ENCODE measurements at places on chromosomes 4 and X. TPM values are rescaled to one million over a fixed set of nuclear protein-coding genes. Genes with fewer than 3 reads are reported as not detected.

COX7B2 gene
- not detected for total RNA-seq

GRIA2 gene
- not detected for total RNA-seq

TEX13C gene
- total RNA-seq = not detected

HGFAC gene
- total RNA-seq = not detected

TMEM156 gene
- 0.18 TPM for total RNA-seq

COL4A6 gene
- 4.2 TPM for total RNA-seq

USP17L12 gene
- not detected for total RNA-seq

SPACA5 gene
- total RNA-seq = not detected

NDUFB11 gene
- 67.1 TPM for total RNA-seq

RBM47 gene
- 2.5 TPM for total RNA-seq

BEX2 gene
- total RNA-seq = 1.3 TPM

SMIM10 gene
- total RNA-seq = 7.8 TPM

ARHGAP36 gene
- not detected for total RNA-seq

PITX2 gene
- total RNA-seq = 11.0 TPM

LRAT gene
- total RNA-seq = under 0.01 TPM

BST1 gene
- 19.9 TPM for total RNA-seq

DSPP gene
- not detected for total RNA-seq

ALPK1 gene
- total RNA-seq = 25.7 TPM

GABRB1 gene
- 0.18 TPM for total RNA-seq

STS gene
- 2.4 TPM for total RNA-seq

PRRG3 gene
- total RNA-seq = not detected

CFP gene
- total RNA-seq = 0.14 TPM

GIMD1 gene
- total RNA-seq = not detected

TMEM150C gene
- total RNA-seq = 0.65 TPM

EIF2S3 gene
- total RNA-seq = 326 TPM

HTR2C gene
- under 0.01 TPM for total RNA-seq

SHROOM2 gene
- total RNA-seq = under 0.01 TPM

TMEM154 gene
- 2.3 TPM for total RNA-seq

BEX4 gene
- total RNA-seq = 29.9 TPM

FAM114A1 gene
- 362 TPM for total RNA-seq

GSX2 gene
- total RNA-seq = not detected

SMIM31 gene
- total RNA-seq = not detected

RPS6KA6 gene
- 12.7 TPM for total RNA-seq

PNCK gene
- 0.74 TPM for total RNA-seq

All from smooth muscle cell of bladder (primary cell).